ENCODE measurements at places on chromosomes 4 and X.

DNA sequence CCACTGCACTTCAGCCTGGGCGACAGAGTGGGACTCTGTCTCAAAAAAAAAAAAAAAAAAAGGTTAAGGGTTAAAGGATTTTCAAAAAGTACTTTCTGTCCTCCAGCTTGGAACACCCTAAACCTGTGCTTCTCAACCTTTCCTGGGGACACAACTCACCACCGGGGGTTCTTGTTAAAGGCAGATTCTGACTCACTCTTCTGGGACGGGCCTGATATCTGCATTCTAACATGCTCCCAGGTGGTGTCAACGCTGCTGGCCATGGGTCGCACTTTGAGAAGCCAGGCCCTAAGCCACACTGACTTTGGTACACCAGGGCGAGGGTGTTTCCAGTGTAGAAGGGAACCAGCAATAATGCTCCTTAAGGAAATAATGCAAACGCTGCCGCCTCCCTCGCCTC lies 46.1 kb downstream of the AFAP1 start:
- no peak for DNase-seq

DNA sequence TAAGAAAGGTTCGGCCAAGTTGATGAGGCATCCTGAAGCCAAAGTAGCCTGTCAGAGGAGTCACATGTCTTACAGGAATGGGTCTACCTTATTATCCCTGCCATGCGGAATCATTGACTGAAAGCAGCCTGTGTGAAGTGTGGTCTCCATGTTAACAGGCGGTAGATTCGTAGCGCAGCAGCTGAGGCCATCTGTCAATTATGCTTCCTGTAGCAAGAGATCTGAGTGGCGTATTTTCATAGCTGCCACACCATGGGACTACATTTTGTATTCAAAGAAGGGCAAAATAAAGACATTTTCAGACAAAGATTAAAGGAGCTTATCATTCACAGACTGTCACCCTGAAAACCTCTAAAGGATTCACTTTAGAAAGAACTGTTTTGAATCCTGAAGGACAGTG lies 11.2 kb upstream of the MED14 start:
- no peak for DNase-seq

GRCh38 chr4:156294577-156294976 lies 340.9 kb upstream of the CTSO start:
- no peak for DNase-seq

DNA sequence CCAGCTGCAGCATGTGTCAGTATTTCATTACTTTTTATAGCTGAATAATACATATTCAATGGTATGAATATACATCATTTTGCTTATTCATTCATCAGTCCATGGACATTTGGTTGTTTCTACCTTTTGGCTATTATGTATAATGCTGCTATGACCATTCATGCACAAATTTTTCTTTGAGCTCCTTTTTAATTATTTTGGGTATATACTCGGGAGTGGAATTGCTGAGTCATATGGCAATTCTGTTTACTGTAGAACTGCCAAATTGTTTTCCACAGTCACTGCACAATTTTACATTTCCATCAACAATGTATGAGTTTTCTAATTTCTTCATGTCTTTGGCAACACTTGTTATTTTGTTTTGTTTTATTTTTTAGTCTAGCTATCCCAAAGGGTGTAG lies 405.9 kb upstream of the PITX2 start:
- DNase-seq, result no peak

GRCh38 chr4:5992171-5992827 lies 25.9 kb downstream of the C4orf50 start:
- no peak for DNase-seq

DNA sequence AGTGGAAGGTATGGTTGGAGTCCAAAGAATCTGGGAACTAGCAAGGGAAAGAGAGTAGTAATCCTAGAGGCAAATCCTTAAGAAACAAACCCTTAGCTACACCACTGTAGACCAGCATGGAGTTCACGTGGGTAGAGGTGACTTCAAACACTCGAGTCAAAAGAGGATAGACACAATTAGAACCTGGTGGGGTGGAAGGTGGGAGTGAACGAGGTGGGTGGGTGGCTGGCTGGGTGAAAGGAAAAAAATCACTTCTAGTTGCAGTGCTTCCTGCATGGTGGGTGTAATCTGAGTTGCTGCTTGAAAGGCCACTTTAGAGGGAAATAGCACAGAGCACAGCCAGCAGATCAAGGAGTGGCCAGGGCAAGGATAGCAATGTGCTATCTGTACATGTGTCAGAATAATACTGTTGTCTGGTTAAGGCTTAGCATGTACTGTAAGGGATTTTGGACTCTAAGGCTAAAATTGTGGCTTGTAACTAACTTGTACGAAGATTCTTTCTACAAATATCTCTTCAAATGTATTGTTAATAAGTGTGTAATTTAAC lies 356.2 kb downstream of the GRIA2 start:
- no peak for DNase-seq
